Stomach (tissue), 19 donors: ENCODE measurements at places on chromosomes 7 and 10. TPM values are rescaled to one million over a fixed set of nuclear protein-coding genes. Genes with fewer than 3 reads are reported as not detected.

- DNase-seq: peak; percentile 39
- H3K4me1 ChIP-seq: peaks cover 5% of the 10 kb centered on the region
- peak overlapping the region; percentile 76 for H3K27ac ChIP-seq
Measured at GRCh38 chr7:29843093-29843492, 36.8 kb downstream of the WIPF3 start.

DNA sequence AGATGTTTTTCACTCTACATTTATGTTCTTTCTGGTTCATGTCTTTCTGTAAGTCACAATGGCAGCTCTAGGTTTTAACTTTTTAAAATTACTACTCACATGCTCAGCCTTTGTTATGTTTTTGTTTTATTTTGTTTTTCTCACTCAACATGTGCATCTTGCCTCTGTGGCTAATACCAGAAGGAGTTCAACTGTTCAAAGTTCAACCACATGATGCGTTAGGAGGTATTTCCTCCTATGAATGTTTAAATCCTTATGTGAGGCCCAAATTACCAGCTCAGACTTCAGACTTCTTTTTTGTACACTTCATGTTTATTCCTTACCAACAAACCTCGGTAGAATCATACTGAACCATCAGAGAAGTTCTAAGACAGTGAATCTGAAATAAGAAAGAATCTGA, 151.6 kb downstream of the MALRD1 start:
- H3K36me3 ChIP-seq: no peaks in the 10 kb centered on the region
- no peaks in the 10 kb centered on the region for H3K4me1 ChIP-seq
- no peak for DNase-seq
- H3K4me3 ChIP-seq: no peak overlapping the region
- H3K27ac ChIP-seq: no peak overlapping the region
- H3K27me3 ChIP-seq: no peaks in the 10 kb centered on the region

- H3K4me3 ChIP-seq: no peak overlapping the region
- H3K27me3 ChIP-seq: no peaks in the 10 kb centered on the region
- DNase-seq: no peak
Measured at GRCh38 chr7:43760861-43761260, 2.4 kb downstream of the BLVRA start.

GRCh38 chr7:74586258-74587175, 71.0 kb upstream of the GTF2I start:
- peaks cover 18% of the 10 kb centered on the region for H3K36me3 ChIP-seq
- peak overlapping the region; percentile 32 for H3K27ac ChIP-seq
- H3K4me3 ChIP-seq: peak overlapping the region; percentile 6
- H3K4me1 ChIP-seq: peaks cover 21% of the 10 kb centered on the region
- H3K27me3 ChIP-seq: no peaks in the 10 kb centered on the region
- no peak for DNase-seq

DNA sequence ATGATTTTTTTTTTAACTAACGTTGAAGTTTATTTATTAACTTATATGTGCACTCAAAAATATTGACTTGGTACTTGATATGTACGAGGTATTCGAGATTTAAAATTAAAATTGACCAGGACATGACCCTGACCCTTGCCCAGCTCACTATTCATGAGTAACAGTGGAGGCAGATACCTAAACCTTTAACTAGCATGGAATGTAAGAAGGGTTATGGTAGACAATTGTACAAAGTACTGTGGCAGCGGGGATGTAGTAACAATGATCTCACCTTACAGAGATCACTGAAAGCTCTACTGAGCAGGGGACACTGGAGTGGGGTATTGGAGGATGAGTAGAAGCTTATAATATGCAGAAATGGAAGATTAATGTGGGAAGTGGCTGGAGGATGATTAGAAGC, 60.8 kb downstream of the ADRA2A start:
- no peak overlapping the region for H3K27ac ChIP-seq
- no peak for DNase-seq
- no peak overlapping the region for H3K4me3 ChIP-seq
- no peaks in the 10 kb centered on the region for H3K27me3 ChIP-seq
- H3K4me1 ChIP-seq: no peaks in the 10 kb centered on the region

DNA sequence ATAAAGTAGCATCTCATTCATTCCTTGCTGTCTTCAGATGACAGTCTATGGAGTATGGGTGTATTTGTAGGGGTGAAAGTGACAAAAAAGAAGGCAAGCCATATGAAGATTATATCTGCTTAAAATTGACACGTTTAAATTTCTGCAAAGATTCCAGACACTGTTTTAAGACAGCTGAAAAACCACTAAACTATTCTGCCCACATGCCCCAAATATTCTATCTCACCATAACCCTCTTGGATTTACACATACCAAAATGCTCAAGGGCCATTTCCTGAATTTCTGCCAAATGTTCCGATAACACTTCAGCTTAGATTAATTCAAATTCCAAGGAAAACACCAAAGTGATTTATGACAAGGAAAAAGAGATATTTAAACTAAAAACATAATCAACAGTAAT, 99.9 kb upstream of the IL6 start:
- H3K36me3 ChIP-seq: no peaks in the 10 kb centered on the region
- no peak overlapping the region for H3K4me3 ChIP-seq
- no peak for DNase-seq
- no peaks in the 10 kb centered on the region for H3K27me3 ChIP-seq

GRCh38 chr7:137937202-137937560, 64.7 kb downstream of the CREB3L2 start:
- no peaks in the 10 kb centered on the region for H3K36me3 ChIP-seq
- peaks cover 51% of the 10 kb centered on the region for H3K4me1 ChIP-seq
- peak overlapping the region; percentile 8 for H3K27ac ChIP-seq
- H3K27me3 ChIP-seq: no peaks in the 10 kb centered on the region

GRCh38 chr7:75623390-75624133, 115.2 kb downstream of the HIP1 start:
- no peak overlapping the region for H3K4me3 ChIP-seq
- no peak for DNase-seq
- H3K4me1 ChIP-seq: peaks cover 24% of the 10 kb centered on the region
- H3K27ac ChIP-seq: peak overlapping the region; percentile 71
- no peaks in the 10 kb centered on the region for H3K36me3 ChIP-seq

DNA sequence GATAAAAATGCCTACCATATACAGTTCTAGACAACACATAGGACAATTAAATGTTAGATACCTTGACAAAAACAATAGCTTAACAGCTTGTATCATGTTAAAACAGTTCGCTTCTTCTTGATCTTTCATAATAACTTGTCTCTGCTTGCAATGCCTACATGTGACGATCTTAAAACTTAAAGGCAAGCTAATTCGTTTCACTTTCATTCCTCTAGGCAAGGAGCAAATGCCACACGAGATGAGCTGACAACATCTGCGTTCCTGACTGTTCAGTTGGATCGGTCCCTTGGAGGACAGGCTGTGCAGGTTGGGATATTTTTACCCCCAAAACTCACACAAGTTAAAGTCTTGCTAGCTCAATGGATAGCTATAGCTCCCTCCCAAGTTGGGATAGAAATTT, 51.6 kb upstream of the ARL4A start:
- H3K4me3 ChIP-seq: no peak overlapping the region
- H3K27ac ChIP-seq: no peak overlapping the region
- H3K4me1 ChIP-seq: peaks cover 13% of the 10 kb centered on the region
- H3K36me3 ChIP-seq: no peaks in the 10 kb centered on the region

- peaks cover 100% of the 10 kb centered on the region for H3K36me3 ChIP-seq
- no peak overlapping the region for H3K4me3 ChIP-seq
- DNase-seq: no peak
- H3K4me1 ChIP-seq: peaks cover 13% of the 10 kb centered on the region
Measured at GRCh38 chr7:137904833-137905232, 58.1 kb upstream of the DGKI start.

- H3K27ac ChIP-seq: no peak overlapping the region
- H3K36me3 ChIP-seq: no peaks in the 10 kb centered on the region
- DNase-seq: no peak
- H3K27me3 ChIP-seq: no peaks in the 10 kb centered on the region
- H3K4me3 ChIP-seq: no peak overlapping the region
- peaks cover 10% of the 10 kb centered on the region for H3K4me1 ChIP-seq
Measured at GRCh38 chr10:22659866-22660265, 54.5 kb downstream of the PIP4K2A start.

GRCh38 chr10:116688741-116689495, 53.4 kb downstream of the HSPA12A start:
- H3K27ac ChIP-seq: peak overlapping the region; percentile 37
- H3K27me3 ChIP-seq: no peaks in the 10 kb centered on the region
- no peaks in the 10 kb centered on the region for H3K36me3 ChIP-seq
- no peaks in the 10 kb centered on the region for H3K4me1 ChIP-seq

DNA sequence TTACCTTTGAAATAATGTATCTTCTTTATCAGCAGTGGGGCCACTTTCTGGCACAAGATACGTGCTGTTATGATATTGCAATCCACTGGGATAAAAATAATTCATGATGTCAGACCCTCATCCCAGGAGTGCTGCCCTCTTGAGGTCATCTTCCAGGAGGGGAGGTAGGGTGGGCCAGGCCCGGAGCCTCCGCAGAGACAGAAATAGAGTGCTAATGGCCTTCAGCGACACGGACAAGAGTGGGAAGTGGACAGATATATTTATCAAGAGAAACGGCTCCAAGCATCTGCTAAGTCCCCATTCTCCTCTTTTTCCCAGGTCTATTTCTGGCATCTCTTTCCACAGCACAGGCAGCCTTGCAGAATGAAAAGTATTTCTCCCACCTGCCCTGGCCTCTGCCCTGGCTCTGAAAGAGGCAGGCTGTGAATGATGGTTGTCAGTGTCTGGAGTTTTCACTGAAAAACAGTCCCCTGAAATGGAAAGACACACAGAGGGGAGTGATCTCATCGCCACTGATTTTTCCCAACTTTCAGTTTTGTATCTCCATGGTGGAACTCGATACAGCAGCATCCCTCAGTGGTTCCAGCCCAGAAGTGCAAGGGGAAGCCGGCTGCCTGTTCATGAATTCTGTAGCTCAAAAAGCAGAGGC, 251.7 kb upstream of the MYO3A start:
- H3K27ac ChIP-seq: peak overlapping the region; percentile 50
- H3K4me1 ChIP-seq: no peaks in the 10 kb centered on the region

DNA sequence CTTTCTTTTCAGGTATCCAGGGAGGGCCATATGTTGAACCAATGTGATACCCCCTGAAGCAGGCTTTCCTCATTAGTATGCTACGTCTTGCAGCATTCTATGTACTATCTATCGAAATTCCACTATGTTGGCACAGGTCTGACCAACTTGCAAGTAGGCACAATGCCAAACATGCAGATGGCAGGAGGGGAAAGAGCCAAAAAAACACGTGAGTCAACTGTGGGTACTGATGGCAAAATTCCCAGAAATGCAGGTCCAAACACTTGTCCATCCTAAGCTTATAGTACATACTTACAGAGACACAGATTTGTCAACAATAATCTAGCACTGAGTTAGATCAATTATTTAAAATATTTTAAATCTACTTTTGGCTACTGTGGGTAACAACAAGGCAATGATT, 394.9 kb downstream of the DGKB start:
- no peaks in the 10 kb centered on the region for H3K36me3 ChIP-seq
- no peak overlapping the region for H3K27ac ChIP-seq
- DNase-seq: peak; percentile 33
- H3K4me3 ChIP-seq: no peak overlapping the region
- no peaks in the 10 kb centered on the region for H3K4me1 ChIP-seq
- no peaks in the 10 kb centered on the region for H3K27me3 ChIP-seq

GRCh38 chr10:14124941-14125340, 205.8 kb downstream of the FRMD4A start:
- no peak overlapping the region for H3K4me3 ChIP-seq
- H3K36me3 ChIP-seq: no peaks in the 10 kb centered on the region
- no peaks in the 10 kb centered on the region for H3K4me1 ChIP-seq
- no peak for DNase-seq
- no peak overlapping the region for H3K27ac ChIP-seq
- no peaks in the 10 kb centered on the region for H3K27me3 ChIP-seq

DNA sequence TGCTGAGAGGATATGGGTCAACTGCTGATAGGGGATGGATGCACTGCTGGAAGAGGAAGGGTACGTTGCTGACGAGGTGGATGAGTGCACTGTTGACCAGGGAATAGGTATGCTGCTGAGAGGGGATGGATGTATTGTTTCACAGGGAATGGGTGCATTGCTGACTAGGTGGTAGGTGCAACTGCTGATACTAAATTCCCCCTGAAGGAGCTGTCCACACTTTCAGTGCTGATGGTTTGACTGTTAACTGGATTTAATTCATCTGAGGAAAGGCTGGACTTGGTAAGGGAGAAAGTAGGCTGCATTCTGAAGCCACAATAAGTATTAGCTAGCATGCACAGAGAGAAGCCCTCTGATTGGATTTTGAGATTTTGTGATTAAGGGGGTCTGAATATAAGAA, 1196.8 kb upstream of the PHF14 start:
- H3K4me3 ChIP-seq: no peak overlapping the region
- H3K27me3 ChIP-seq: no peaks in the 10 kb centered on the region
- no peaks in the 10 kb centered on the region for H3K4me1 ChIP-seq
- no peak for DNase-seq
- H3K36me3 ChIP-seq: no peaks in the 10 kb centered on the region
- H3K27ac ChIP-seq: no peak overlapping the region

DNA sequence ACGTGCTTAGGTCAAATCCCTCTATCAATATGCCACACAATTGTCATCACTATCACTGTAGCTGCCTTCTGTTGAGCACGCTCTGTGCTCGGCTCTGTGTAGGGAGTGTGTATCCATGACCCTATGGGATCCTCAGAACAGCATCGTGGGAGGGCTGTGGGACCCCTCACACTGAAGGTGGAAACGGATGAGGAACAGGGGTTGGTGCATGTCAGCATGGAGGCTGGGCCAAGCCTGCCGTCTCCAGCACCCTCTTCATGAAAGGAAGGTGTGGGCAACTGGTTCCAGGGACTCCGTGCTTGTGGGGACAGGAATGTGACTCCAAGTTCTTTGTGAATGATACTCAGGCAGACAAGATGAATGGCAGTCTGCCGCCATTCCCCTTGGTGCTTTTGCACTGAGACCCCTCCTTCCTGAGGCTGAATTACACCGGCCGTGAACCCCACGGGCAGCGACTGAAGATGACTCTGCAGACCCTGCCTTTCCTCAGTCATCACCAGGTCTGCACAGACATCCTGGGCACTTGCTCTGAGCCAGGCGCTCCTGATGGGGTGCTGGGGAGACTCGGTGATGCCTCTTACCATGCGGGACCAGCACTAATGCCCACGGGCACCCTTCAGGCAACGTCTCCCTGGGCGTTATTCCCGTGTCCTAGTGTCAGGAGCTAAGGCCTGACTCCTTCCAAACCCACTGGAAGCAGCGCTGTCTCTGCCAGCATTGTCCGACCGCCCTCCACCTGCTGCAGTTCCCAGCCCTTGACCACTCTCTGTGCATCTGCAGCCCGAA, 495.2 kb downstream of the TCERG1L start:
- H3K27me3 ChIP-seq: no peaks in the 10 kb centered on the region
- no peaks in the 10 kb centered on the region for H3K36me3 ChIP-seq
- H3K4me1 ChIP-seq: no peaks in the 10 kb centered on the region
- H3K4me3 ChIP-seq: no peak overlapping the region
- H3K27ac ChIP-seq: no peak overlapping the region

- peaks cover 13% of the 10 kb centered on the region for H3K4me1 ChIP-seq
- no peak for DNase-seq
- H3K36me3 ChIP-seq: peaks cover under 1% of the 10 kb centered on the region
- no peaks in the 10 kb centered on the region for H3K27me3 ChIP-seq
Measured at GRCh38 chr10:128061306-128062300, 64.6 kb downstream of the MKI67 start.

GRCh38 chr7:148973256-148973655, 55.0 kb downstream of the PDIA4 start:
- no peaks in the 10 kb centered on the region for H3K4me1 ChIP-seq
- H3K4me3 ChIP-seq: no peak overlapping the region
- H3K36me3 ChIP-seq: no peaks in the 10 kb centered on the region
- H3K27me3 ChIP-seq: no peaks in the 10 kb centered on the region
- no peak for DNase-seq

CPEB3 gene
- 2.0 TPM for total RNA-seq

FAM25C gene
- total RNA-seq: not detected

SPACDR gene
- total RNA-seq: not detected

GNG11 gene
- 26.8 TPM for total RNA-seq
